ENCODE measurements at places on chromosomes 3 and 15.

- DNase-seq: no peak
These were observed 4.0 kb downstream of the CCDC9B start for GRCh38 chr15:40336744-40337122.

- DNase-seq: no peak
These were observed 876.7 kb downstream of the NAALADL2 start for GRCh38 chr3:175735866-175736265.

GRCh38 chr3:153502682-153503081 is 340.7 kb downstream of the RAP2B start:
- DNase-seq: no peak

GRCh38 chr3:170584585-170585007 is 1.3 kb downstream of the SLC7A14 start:
- DNase-seq: no peak

DNA sequence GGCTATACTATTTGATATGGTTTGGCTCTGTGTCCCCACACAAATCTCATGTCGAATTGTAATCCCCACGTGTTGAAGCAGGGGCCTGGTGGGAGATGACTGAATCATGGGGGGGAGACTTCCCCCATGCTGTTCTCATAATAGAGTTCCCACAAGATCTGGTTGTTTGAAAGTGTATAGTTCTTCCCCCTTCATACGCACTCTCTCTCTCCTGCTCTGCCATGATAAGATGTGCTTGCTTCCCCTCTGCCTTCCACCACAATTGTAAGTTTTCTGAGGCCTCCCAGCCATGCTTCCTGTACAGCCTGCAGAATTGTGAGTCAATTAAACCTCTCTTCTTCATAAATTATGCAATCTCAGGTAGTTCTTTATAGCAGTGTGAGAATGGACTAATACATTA is 290.1 kb upstream of the CHRM5 start:
- no peak for DNase-seq

DNA sequence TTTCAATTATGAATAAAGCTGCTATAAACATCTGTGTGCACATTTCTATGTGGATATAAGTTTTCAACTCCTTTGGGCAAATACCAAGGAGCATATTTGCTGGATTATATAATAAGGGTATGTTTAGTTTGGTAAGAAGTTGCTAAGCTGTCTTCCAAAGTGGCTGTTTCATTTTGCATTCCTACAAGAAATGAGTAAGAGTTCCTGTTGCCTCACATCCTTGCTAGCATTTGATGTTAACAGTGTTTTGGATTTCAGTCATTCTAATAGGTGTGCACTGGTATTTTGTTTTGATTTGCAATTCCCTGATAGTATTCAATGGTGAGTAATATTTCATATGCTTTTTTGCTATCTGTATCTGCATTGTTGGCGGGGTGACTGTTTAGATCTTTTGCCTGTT is 120.7 kb upstream of the MDFIC2 start:
- no peak for DNase-seq

GRCh38 chr3:160822936-160823335 is 66.9 kb downstream of the PPM1L start:
- DNase-seq: no peak

DNA sequence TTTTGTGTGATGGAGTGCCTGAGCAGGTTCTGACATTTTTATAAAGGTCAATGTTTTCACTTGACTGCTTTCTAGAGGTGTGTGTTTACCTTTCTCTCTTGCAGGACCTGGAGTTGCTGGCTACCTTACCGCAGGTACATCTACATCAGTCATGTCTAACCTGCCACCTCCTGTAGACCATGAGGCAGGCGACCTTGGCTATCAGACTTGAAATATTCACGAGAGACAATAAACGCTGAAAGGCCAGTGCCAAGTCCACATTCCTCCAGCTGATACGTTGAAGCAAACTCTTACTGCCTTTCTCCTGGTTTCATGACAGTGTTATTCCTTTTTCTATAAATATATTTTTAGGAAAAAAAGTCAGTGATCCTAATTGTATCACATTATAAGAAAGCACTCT is 59.0 kb upstream of the ACKR4 start:
- no peak for DNase-seq

DNA sequence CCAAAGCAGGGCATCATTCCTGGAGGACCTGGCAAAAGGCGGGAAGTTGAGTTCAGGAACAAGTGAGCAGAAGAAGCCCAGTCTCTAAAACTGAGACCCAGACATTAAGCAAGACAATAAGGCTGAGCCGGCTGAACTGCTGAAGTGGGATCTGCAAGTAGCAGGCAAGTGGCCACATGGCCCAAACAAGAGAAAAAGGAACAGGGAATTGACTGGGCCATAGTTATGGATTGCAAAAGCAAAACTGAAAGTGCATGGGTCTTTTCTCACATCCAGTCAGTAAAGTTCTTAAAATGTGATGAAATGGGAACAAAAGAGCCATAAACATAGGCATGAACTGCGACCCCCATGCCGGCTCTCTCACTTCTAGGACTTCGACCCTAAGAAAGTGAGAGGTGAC is 101.2 kb downstream of the SCN11A start:
- no peak for DNase-seq

GRCh38 chr3:72003936-72004335 is 219.0 kb upstream of the PROK2 start:
- no peak for DNase-seq

DNA sequence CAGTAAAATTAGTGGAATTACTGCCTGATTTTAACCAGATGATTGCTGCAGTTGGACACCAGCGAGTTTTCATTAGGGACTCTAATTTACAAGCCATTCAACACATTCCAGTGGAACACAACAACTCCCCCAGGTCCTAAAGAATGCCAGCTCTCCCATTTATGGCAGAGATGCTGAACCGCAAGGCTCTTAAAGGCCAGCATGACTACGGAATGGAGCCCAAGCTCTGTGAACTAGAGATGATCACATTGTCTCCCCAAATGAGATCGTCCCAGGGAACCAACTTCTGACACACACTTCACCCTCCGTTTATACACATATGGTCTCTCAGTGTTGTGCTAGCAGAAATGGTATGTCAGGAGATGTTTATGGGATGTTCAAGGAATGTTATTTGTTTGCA is 446.2 kb upstream of the NR2F2 start:
- DNase-seq: no peak

DNA sequence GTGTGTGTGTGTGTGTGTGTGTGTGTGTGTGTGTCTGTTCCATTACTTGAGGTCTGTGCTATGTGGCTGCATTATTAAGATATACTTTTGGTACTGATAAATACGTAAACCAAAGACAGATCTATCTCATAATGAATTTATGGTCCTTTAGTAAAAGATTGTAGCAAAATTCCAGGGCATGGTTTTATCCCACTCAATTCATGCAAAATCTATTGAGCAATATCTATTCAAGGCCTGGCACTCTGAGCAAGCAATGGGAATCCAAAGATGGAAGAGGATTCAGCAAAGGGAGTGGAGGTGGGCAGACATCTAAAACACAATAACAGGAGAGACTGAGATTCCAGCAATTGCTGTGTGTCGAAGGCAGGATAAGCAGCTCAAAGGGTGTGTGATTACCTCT is 86.8 kb downstream of the RFTN1 start:
- no peak for DNase-seq

- no peak for DNase-seq
These were observed 26.3 kb upstream of the CCDC39 start for GRCh38 chr3:180705619-180706018.

- DNase-seq: no peak
These were observed 209.9 kb upstream of the VEPH1 start for GRCh38 chr3:157713101-157713500.

- no peak for DNase-seq
These were observed 36.8 kb upstream of the CFAP161 start for GRCh38 chr15:81097116-81097889.

- DNase-seq: no peak
These were observed 3.6 kb downstream of the ACTC1 start for GRCh38 chr15:34791701-34792100.

GRCh38 chr3:106068795-106069194 is 200.0 kb upstream of the CBLB start:
- no peak for DNase-seq

GRCh38 chr3:4504340-4505261 is 11.5 kb downstream of the ITPR1 start:
- no peak for DNase-seq

- no peak for DNase-seq
These were observed 1.1 kb downstream of the WDR72 start for GRCh38 chr15:53758412-53758811.

DNA sequence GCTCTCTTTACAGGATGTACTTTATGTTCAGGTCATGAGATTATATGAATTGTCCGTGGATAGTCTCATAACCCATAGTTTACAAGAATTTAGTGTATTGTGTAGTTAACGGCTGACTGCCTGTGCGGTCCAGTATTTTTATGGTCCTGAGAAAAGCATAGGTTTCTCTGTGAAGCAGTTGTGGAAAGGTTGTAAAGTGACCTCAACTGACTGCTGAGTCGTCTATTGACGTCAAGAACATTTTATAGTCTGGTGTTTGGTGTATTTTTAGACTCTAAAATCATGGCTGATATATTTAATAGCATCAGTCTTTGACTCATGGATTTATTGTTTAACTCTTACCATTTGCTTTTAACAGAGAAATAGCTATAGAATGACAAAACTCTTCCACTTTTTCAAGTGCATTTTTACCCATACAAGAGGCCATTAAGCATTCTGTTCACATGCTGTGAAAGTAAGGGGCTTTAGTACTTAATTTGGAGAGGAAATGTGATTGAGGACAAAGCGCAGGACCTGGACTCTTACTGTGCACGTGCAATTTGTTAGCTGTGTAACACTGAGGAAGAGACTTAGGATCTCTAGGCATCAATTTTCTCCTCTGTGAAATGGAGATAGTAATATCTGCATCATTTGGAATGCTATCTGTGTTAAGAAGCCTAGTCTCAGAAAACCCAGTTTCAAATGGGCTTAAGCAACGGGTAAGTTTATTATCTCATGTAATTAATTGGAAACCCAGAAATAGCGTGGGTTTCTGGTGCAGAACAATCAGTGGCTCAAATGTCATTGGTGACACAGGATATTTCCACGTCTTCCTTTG is 240.8 kb downstream of the NFKBIZ start:
- DNase-seq: no peak

- DNase-seq: no peak
These were observed 87.0 kb downstream of the GMPS start for GRCh38 chr3:155957412-155957880.

DNA sequence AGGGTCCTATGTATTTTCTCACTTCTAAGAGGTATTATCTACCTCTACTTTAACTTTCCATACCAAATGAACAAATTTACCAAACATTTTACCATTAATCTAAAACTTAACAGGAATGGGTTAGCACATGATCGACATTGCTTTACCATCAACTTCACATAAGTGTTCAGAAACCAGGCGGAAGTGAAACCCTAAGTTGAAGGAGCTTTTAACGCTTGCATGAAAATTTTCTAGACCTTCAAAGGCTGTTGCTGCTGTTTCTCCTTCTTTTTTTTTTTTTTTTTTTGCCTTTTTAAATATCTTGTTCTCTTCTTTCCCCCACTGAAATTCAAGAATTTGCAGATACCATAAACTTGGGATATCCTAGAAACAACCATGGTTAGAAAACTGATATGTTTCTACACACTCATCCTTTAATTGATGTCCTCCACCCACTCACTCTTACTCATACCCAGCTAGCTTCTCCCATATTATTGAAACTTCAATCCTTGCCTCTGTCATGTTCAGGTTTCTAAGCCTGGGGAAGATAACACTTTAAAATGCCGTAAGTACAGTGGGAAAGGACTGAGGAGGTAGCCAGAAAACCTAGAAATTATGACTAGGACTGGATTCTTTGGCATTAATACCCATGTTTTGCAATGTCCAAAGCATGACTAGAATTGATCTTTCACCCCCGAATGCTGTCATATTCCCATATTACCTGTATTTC is 24.7 kb downstream of the MYO5A start:
- no peak for DNase-seq

DNA sequence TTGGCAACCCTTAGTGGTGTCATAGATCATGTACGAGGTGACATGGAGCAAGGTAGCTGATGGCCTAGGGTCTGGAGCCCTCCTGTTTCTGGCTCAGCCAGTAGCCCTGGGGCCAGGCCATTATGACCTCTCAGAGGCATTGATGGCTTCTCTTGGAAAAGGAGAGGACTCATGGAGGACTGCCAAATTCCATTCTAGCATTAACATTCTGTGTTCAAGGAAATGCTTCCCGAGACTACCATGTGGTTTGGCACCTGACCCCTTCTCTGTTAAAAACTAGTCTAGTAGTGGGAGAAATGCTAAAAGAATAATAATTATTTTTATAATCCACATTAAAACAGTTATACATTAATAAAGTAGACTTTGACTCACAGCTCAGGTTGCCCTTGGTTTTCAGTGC is 40.2 kb upstream of the ADAMTSL3 start:
- DNase-seq: no peak

- DNase-seq: no peak
These were observed 152.3 kb downstream of the CACNA1D start for GRCh38 chr3:53646723-53647122.

GRCh38 chr15:96237002-96237401 is 93.5 kb upstream of the NR2F2 start:
- no peak for DNase-seq
